ENCODE measurements at places on chromosomes 7 and 10.
A peak's percentile ranks its signal among the peaks of the same experiment; 100 is the strongest.

DNA sequence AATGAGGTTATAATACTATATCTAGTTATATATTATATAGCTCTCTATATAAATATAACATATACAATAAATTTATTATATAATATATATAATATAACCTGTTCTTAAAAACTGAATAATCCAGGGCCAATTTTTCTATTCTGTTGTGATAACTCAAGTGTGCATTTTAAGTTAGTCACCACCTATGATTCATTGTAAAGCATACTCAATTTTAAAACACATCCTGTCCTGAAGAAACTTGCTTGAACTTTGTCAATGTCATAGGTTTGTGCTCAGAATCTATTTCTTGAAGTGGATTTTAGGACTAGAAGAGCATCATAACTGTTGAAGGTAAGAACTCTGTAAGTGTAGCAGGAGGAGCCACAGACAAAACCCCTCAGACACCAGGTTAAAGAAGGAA, 1209.8 kb downstream of the REEP3 start:
- no peak for DNase-seq

DNA sequence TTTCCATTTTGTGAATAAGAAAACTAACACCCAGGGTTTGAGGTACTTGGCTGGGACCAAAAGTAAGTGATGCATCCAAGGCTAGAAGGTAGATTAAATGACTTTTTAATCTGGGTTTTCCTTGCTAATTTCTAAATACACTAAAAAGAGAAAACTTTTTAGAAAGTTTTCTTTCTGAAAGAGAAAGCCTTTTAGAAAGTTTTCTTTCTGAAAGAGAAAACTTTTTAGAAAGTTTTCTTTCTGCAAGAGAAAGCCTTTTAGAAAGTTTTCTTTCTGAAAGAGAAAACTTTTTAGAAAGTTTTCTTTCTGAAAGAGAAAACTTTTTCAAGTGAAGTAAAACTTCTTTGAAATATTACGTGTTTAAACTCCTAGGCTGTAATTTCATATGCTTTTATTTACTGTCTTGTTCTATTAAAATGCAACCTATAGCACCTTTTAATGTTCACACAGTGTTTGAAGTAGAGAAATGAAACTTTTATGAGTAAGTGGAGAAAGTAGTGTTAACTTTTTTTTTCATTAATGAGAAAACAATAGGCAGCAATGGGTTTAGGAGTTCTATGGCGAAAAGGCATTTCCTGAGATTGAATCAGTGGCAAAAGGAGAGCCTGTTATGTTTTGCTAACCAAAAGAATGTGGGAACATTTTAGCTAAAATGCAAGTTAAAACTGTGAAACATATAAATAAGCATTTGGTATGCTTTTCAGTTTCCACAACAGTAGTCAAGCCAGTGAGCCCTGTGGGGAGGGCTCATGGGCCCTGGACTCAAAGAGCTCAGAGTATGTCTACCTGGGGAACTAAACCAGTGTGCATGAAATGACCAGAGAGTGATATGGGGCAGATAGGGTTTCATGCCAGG, 103.7 kb downstream of the RBM20 start:
- DNase-seq, result peak; percentile 41

DNA sequence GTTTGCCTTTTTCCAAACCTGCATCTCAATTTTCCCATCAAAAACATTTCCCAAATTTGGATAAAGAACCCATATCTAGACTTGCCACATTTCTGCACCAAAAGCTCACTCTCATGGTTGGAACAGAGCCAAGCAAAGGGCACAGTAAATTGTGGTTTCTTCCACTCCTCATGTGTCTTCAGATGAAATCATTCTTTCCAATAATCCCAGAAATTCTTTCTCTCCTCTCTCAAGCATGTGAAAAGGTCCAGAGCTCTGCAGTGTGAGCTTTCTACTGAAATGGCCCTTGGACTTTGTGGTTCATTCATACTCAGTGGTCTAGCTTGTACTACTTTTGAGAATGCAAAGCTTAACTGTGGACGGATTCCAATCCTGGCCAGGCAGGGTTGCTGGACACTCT, 19.8 kb downstream of the PRSS2 start:
- no peak for DNase-seq

DNA sequence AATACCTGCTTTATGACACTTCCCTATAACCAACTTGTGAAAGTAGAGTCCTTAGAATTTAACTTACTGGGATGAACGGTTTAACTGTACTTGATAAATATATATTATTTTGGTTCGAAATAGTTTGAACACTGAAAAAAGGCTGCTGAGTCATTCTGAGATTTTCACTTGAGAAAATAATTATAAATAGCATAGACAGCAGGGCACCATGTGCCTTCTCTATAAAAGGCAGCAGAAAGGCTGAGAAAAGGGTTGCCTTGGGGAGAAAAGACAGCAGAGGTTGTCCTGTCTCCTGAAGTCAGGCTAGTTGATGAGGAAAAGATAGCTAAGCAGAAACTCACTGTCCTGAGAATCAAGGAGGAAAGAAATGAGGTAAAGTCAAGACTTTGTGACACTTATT, 92.4 kb downstream of the CTTNBP2 start:
- no peak for DNase-seq

GRCh38 chr7:35720032-35720431, 25.1 kb upstream of the HERPUD2 start:
- no peak for DNase-seq

- DNase-seq, result no peak
These were observed 9.7 kb downstream of the GIMAP5 start for GRCh38 chr7:150746921-150747320.

DNA sequence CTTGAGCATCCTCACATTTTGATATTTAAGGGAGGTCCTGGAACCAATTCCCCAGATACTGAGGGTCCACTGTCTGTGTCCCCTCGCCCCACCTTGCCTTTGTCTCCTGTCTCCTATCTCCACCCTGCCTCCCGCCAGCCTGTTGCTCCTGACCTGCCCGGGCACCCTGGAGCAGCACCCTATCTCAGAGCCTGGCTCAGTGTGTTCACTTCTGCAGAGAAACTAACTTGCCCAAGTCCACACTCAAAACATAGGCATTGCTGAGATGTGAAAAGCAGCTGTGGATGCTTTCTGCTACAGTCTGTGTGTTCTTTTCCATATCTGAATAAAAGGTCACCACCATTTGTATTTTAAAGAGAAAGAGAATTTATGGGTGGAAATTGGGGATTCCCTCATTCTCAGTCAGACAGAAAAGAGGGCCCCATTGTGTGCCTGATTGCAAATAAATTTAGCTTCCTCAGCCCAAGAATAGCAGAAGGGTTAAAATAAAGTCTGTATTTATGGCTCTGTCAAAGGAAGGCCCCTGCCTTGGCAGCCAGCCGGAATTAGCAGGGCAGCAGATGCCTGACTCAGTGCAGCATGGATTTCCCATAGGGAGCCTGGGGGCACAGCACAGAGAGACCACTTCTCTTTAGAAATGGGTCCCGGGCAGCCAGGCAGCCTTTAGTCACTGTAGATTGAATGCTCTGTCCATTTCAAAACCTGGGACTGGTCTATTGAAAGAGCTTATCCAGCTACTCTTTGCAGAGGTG, 161.3 kb downstream of the EGFR start:
- DNase-seq, result no peak

DNA sequence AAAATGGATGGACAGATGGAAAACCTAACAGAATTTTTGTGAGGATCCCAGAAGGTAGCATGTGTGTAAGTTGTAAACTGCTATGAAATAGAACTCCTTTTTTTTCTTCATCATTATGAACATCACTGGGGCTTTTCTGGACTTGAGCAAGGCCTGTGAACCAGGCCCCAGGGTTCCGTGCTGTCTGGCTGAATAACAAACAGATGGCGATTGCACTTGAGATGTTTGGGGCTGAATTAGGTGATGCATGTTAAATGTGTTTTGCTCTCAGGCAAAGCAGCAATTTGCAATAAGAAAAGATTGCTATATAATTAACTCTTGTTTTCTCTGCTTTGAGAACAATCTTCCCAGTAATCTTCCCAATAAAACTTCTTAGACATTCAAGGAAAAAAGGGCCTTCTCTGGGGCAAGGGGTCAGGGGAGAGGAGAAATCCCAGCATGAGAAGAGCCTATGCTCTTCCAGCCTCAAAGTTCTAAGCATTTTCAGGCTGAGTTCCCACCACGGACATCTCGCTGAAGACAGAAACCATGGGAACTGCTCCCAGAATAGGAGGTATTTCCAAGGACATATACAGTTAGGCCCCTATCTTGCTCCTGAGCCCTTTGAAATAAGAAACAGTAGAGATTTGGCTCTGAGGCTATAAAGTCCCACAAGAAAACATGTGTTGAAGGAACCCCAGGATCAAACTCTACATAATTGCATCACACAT, 98.7 kb downstream of the ITIH5 start:
- DNase-seq, result no peak

- no peak for DNase-seq
These were observed 19.9 kb downstream of the CALD1 start for GRCh38 chr7:134799377-134799776.

DNA sequence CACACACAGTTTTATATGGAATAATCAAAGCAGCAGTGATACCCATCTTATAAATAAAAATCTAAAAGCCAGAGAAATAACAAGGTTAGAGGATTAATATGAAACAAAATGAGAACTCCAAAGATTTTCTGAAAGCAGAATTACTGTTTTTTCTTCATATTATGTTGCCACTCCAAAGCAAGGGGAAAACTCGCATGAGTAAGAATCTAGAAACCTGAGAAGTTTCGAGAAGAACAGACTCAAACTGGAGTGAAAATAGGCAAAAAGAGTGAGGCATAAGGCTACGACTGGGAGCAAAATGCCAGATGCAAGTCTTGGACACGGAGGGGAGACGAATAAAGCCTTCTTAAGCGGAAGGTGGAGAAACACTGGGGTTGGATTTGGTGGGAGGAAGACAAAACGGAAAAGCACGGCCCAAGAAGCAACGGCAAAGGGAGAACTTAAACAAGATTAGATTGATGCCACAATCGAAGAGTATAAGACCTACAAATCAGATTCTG, 923 bp downstream of the TNPO3 start:
- DNase-seq, result peak; percentile 62

GRCh38 chr10:580778-581177, 108.7 kb downstream of the DIP2C start:
- peak; percentile 97 for DNase-seq

DNA sequence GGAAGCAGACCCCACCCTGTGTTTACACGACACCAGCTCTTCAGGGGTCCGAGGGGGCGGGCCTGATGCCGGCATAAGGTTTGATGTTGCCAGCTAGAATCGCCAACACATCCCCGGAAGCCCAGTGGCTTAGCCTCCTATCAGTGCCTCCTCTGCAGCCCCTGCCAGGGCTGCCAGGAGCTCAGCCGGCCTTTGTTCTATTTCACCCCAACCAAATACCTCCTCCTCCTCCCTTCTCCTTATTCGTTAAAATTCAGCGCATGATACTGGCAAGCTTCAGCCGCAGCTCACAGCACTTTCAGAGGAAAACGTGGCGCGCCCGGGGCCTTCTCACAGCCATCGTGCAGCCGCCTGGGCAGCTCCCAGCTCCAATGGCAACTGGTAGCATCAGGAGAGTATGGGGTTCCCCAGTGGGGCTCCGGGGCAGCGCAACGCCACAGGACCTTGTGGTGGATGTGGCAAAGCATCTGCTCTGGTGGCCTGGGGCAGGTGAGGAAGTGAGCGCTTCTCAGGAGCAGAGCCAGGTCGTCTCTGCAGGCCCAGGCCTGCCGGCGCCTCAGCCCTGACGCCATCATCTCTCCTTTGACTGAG, 176.4 kb upstream of the RHEB start:
- no peak for DNase-seq

DNA sequence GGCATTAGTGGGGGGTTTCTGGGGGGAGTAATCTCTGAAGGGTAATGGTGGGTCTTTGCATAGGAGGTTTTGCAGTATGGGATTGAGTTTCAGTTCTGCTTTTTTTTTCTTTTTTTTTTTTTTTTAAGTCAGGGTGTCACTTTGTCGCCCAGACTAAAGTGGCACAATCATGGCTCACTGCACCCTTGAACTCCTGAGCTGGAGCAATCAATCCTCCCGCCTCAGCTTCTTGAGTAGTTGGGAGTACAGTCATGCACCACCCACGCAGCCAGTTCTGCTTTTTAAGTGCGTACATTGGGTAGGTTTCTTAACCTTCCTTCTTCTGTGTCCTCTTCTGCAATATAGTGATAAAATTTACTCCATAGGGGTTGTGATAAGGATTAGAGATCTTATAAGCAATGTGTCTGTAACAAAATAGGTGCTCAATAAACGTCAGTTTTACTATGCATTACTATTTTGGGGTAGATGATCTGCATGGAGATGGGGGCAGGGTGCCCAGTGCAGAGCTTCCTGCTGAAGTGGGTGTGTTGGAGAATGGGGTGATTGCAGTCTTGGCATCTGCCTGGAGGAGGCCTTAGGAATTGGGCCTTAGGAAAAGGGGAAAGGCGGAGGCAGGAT, 9.6 kb downstream of the KAZALD1 start:
- DNase-seq, result peak; percentile 82

DNA sequence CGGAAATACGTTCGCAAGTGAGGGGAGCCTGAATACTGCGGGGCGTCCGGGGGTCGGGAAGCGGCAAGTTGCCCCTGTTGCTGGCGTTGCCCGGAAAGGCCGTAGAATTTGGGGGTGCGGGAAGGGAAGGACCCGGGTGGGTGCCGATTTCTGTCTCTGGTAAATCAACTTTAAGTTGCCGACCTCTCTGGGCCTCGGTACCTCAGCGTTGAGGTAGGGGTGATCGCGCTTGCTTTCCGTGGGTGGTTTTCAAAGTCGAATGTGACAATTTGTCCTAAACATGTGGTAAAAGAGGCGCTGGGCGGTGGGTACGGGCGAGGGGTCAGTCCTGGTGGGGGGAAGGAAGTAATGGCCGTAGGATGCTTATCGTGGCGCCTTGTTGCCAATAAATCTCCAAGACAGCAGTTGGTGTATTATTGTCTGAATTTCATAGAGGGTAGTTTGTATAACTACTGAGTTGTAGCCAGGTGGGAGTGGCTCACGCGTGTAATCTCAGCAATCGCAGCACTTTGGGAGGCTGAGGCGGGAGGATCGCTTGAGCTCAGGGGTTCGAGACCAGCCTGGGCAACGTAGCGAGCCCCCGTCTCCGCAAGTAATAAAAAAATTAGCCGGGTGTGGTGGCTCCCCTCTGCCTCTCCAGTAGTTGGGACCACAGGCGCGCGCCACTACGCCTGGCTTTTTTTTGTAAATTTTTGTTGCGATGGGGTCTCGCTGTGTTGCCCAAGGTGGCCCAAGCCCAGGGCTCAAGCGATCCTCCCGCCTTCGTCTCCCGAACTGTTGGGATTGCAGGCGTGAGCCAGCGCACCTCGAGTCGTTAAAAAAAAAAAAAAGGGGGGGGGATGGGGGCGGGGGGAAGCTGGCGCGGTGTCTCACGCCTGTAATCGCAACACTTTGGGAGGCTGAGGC, 644 bp downstream of the BUD23 start:
- DNase-seq, result peak; percentile 51

DNA sequence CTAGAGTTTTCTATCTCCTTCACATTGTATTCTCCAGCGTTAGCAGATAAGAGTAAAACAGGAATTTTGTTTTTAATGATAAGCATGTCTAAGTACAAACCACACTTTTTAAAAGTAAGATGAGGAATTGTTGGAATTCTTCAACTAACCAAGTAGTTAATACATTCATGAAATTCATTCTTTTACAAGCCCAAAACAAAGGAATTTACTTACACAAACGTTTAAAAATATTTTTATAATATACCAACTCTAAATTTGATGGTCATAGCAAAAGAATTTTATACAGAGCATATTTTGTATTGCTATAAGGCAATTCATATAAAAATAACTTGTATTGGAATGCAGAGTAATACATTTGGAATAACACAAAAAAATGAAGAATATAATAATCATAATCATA, 51.3 kb downstream of the TWIST1 start:
- no peak for DNase-seq

Measured in GM23248 (cell line).